EH (cell line): ENCODE measurements at places on chromosomes 3 and 15.

GRCh38 chr3:52299247-52299878 lies 11.7 kb downstream of the GLYCTK start:
- DNase-seq: no peak

GRCh38 chr3:101144105-101144504 lies 150.9 kb upstream of the ABI3BP start:
- DNase-seq: no peak

GRCh38 chr3:177842302-177842701 lies 645.0 kb upstream of the TBL1XR1 start:
- DNase-seq: no peak

GRCh38 chr3:34696831-34697230 lies 898.4 kb downstream of the PDCD6IP start:
- DNase-seq: peak; percentile 56

GRCh38 chr15:85071061-85071460 lies 89.4 kb downstream of the PDE8A start:
- no peak for DNase-seq

DNA sequence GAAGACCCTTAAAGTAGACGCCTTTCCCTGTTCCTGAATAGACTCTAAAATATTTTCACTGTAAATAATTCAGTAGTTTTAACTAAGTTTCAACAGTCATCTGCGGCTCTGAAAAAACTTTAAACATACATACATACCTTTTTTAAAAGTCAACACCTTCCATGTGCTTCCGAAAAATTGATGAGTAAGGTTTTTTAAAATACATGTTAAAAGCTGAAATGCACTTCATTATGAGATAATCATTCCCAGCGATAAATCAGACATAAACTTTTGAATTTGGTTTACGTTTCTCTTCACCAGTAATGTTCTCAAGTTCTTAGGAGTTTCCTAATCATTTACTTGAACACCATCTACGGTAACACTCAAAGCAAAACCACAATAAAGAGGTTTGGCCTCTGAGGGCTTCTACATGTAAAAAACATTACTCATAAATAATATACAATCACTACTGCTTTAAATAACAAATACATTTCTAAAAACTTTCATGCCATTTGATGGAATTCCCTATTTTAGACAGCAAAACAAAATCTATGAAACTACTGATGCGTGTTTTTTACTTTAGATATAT lies 403.5 kb downstream of the SHQ1 start:
- DNase-seq: no peak

- peak; percentile 61 for DNase-seq
Measured at GRCh38 chr3:112818289-112818688, 28.4 kb downstream of the CD200R1L start.

DNA sequence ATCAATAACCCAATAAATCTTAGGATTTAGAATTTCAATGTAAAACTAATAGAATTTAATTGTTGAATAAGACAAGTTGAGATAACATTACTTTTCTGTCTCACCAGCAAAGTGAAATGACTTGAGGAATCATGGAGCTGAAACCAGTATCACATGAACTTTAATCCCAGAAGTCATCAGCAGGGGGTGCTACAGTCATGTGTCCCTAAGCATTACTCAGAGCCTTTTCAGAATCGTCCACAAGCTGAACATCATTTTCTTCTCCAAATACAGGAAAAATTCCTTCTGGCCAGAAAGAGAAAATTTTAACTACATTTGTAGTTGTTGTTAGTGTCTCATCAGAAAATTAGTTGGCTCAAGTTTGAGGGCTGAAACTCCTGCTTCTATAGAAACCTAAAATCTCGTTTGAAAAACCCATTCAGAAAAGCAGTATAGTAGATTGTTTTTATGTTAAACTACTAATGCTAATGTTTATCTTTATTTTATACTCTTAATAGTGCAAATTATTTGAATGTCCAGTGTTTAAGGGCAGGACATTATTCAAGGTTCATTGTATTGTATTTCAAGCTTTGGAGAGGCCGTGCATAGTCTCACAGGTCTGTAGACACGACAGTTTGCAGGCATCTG lies 384.1 kb downstream of the PLOD2 start:
- DNase-seq: peak; percentile 54

DNA sequence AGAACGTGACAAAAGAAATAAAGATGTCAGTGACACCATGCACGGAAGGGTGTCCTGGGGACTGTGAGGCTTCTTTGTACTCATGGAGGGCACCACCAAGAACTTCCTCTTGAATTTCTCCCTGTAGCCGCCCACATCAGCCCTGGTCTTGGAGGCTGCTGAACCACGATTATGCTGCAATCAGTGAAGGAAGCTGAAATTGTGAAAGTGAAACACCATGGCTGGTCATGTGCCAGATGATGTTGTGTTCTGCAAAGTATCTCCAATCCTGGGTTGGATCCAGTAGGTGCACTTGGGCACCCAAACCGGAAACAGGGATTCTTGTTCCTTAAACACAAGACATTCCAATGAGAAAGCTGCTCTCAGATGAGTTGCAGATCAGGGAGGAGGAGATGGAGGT lies 104.4 kb upstream of the GOLGA6L6 start:
- no peak for DNase-seq

GRCh38 chr15:44397869-44398268 lies 29.6 kb upstream of the CTDSPL2 start:
- no peak for DNase-seq

GRCh38 chr15:94395640-94396039 lies 164.3 kb downstream of the MCTP2 start:
- DNase-seq: peak; percentile 36

- peak; percentile 76 for DNase-seq
Measured at GRCh38 chr3:188319569-188319968, 165.6 kb downstream of the LPP start.

- DNase-seq: no peak
Measured at GRCh38 chr3:107061466-107061865, 315.8 kb upstream of the CCDC54 start.

DNA sequence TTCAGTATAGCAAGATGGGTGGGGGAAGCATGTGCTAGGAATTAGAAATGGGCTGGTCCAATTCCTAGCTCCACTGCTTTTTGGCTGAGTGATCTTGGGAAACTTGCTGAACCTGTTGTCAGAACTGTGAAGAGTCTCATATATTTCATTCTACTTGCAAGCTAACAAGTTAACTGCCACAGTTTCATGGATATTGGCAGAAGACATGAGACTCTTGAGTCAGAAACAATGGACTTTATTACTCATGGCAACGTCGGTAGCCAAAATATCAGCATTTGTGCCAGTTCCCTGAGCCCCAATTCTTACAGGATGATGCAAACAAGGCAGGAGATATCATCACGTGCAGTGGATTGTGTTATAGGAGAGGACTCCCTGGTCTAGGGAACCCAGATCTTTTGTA lies 26.6 kb upstream of the PLAAT1 start:
- no peak for DNase-seq

DNA sequence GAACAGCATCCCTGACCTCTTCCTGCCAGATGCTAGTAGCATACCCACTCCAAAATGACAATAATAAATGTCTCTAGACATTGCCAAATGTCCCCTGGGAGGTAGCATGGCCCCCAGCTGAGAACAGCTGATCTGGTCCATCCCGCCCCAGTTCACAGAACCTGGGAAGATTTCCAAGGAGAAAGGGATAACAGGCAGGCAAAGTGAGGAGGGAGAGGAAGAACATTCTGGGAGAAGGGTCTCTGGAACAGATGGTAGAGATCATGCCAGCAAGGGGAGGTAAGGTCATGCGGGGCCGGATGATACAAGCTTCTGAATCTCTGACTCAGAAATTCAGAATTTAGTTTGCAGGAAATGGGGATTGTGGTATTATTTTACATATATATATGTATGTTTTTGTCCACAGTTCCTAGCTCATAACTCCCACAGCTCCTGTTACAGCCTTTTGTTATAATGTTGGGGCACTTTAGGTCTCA lies 192.7 kb downstream of the SUCLG2 start:
- peak; percentile 66 for DNase-seq

GRCh38 chr3:38479431-38480092 lies 16.6 kb upstream of the EXOG start:
- DNase-seq: peak; percentile 73

DNA sequence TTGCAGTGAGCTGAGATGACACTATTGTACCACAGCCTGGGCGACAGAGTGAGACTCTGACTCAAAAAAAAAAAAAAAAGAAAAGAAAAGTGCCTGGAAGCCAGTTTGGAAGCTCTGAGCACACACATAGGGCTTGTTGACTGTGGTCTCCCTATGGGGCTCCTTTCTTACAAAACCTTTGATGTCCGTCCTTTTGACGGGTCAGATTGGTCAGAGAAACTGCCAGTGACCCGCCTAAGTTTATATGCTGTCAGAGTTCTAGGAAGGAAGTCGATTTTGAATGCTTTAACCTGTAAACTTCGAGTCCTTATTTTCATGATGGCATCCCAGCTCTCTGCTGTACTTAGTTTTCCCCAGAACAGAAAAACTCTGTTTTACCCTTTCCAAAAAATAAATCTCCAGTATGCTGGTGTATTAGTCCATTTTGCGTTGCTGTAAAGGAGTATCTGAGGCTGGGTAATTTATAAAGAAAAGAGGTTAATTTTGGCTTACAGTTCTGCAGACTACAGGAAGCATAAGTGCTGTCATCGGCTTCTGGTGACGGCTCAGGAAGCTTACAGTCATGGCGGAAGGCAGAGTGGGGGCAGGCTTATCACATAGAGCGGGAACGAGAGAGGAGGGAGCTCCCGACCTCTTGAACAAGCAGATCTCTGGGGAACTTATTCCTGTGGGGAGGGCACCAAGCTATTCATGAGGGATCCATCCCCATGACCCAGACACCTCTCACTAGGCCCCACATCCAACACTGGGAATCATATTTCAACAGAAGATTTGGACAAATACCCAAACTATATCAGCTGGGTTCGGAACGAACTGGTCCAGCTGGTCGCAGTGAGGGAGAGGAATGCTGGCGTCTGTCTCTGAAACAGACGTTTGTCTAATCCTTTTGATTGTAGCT lies 72.3 kb downstream of the LMLN start:
- no peak for DNase-seq

- no peak for DNase-seq
Measured at GRCh38 chr15:99452010-99452409, 113.8 kb upstream of the MEF2A start.

DNA sequence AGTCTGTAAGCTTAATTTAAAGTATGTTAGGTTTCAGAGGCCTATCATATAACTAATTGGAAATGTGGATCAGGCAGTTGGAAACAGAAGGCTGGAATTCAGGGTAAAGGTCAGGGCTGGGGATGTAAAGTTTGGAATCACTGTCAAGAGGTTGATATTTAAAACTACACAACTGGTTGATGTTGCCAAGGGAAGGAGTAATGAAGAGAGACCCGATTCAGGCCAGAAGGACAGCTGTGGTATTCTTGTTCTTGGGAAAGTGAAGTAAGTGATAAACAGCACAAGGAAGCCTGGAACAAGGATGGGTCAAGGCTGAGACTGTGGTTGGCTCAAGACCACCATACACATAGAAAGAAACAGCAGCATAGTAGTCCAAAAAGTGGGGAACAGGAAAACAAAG lies 654.2 kb downstream of the NTRK3 start:
- DNase-seq: no peak

- DNase-seq: peak; percentile 27
Measured at GRCh38 chr3:79517766-79518413, 249.9 kb downstream of the ROBO1 start.

GRCh38 chr15:93088200-93088980 lies 621 bp downstream of the RGMA start:
- peak; percentile 5 for DNase-seq

- no peak for DNase-seq
Measured at GRCh38 chr3:45425237-45425933, 37.0 kb downstream of the LARS2 start.

DNA sequence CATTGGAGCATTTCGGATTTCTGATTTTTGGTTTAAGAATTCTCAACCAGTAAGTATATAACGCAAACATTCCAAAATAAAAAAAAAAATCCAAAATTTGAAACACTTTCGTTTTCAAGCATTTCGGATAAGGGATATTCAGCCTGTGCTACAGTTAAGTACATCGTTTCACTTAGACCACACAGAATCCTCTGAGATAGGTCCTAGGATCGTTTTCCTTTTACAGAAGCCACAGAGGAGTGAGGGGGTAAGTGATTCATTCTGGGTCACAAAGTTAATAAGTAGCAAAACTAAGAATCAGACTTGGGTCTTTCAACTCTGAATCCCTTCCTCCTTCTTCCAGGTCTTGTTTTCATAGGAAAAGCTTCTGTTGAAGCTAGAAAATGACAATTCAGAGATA lies 249.3 kb downstream of the BBX start:
- DNase-seq: no peak

GRCh38 chr3:131928593-131928992 lies 106.2 kb downstream of the CPNE4 start:
- DNase-seq: no peak

GRCh38 chr3:141366285-141367037 lies 1.8 kb upstream of the ZBTB38 start:
- DNase-seq: peak; percentile 97

GRCh38 chr3:98259707-98260106 lies 4.3 kb upstream of the OR5H6 start:
- DNase-seq: no peak

- peak; percentile 66 for DNase-seq
Measured at GRCh38 chr3:123353850-123354233, 95.0 kb downstream of the ADCY5 start.

DNA sequence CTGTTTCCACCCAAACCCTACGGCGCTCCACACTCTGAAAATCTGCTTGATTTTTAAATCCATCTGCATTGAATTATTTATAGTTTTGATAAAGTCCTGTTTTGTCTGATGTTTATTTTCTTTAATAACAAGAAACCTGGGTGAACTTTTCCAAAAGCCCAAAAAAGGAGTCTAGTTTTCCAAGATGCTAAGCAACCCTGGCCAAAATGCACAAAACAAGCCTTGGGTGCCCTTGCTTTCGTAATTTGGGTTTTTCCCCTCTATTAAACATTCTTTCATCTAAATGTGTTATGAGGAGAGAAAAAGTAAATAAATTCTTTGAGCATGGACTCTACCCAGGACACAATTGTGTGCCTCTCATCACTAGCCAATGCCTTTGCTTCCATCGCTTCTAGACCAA lies 468.9 kb downstream of the MCTP2 start:
- no peak for DNase-seq

DNA sequence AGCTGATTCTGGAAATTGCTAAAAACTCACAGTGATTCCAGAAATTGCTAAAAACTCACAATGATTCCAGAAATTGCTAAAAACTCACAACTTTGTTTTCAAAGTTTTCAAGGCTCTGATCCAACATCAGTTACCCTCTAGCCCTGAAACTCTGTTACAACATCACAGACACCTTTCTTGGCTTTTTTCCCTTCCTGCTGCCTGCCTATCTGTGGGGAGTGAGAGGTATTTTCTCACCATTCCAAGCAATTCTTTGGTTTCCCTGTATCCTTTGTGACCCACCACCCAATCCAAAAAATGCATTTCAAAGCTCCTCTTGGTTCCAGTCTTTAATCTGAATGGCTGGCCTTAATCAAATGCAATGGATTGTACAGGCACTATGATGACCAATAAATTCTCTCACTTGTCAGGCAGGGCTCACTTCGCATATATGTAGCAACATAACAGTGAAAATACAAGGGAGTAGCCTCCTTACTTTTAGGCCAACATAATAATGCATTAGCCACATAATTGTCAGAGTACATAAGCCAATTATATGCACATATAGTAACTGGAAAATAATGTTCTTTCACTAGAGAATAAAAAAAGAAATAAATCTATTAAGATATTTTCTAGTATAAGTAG lies 1139.0 kb downstream of the ROBO2 start:
- no peak for DNase-seq

- DNase-seq: peak; percentile 6
Measured at GRCh38 chr3:104388619-104389018, 978.1 kb upstream of the ALCAM start.

- no peak for DNase-seq
Measured at GRCh38 chr3:169891886-169892285, 19.5 kb upstream of the SAMD7 start.

GRCh38 chr3:81451611-81452010 lies 309.8 kb downstream of the GBE1 start:
- peak; percentile 75 for DNase-seq
